Stimulated activated naive CD8-positive, alpha-beta T cell treated with anti-CD3 and anti-CD28 coated beads, Interleukin-15, amount 100 ng/mL, for 72 hours (primary cell): ENCODE measurements at places on chromosomes 1 and 21.

DNA sequence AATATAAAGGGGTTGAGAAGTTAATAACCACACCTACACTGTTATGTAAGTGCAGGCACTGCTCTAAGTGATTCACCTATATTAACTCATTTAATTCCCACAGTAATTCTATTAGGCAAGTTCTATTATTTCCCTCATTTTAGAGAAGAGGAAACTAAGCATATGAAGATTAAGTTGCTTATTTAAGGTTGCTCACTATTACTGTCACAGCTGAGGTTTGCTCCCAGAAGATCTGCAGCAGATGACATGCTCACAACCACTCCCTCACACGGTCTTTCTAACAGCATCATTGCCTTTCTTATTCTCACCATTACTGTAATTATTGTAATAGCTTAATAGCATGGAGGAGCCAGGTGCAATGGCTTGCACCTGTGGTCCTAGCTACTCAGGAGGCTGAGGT lies 196.4 kb upstream of the GREM2 start:
- no peak for DNase-seq

DNA sequence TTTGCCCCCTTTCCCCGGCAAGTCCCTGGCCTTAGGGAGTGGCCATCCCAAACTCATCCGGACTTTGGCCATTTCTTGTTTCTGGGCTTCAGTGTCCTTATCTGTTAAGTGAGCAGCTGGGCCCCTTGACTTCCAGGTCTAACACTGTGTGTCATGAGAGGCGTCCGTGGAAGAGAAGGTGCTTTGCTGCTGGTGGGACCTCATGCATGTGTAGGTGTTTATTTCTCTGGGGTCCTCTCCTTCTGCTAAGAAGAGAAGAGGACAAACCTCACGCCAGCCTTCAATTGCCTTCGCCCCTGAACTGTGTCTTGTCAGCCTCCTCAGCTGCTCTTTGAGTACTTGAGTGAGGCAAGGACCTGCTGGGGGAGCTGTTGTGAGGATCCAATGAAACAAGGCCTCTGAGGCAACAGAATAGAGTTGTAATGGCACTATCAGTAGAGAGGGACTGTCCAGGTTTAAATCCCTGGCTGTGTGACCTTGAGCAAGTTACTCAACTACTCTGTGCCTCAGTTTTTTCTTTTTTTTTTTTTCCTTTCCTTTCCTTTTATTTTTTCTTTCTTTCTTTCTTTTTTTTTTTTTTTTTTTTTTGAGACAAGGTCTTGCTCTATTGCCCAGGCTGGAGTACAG lies 72.5 kb downstream of the RUNX3 start:
- DNase-seq, result no peak

- no peak for DNase-seq
Observed at GRCh38 chr1:164223378-164223777, 335.6 kb upstream of the PBX1 start.

- DNase-seq, result no peak
Observed at GRCh38 chr21:32353002-32353711, 39.7 kb downstream of the URB1 start.

DNA sequence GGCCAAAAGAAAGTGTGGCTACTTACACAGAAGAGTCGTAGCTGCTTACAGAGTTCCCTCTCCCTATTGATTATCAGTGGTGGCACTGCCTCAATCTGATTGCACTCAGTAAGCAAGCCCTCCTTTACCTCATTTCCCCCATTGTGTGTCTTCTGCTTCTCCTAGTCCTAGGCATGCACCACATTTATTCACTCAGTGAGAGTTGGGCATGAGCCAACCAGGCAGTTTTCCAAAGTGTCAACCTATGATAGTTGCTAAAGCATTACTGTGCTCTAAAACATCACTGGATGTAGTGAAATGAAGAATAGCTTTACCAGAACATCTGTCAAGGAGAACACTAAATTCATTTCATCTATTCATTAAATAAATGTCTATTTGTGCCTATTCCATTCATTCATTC lies 19.3 kb downstream of the GJA5 start:
- no peak for DNase-seq

GRCh38 chr1:209646558-209646957 lies 5.7 kb downstream of the LAMB3 start:
- DNase-seq, result no peak

- peak; percentile 30 for DNase-seq
Observed at GRCh38 chr1:179229214-179230140, at the start of gene ABL2. TSS of gene ABL2 (minus strand) at chr1:179229677. CDS start at chr1:179229397, 280 bp downstream.

DNA sequence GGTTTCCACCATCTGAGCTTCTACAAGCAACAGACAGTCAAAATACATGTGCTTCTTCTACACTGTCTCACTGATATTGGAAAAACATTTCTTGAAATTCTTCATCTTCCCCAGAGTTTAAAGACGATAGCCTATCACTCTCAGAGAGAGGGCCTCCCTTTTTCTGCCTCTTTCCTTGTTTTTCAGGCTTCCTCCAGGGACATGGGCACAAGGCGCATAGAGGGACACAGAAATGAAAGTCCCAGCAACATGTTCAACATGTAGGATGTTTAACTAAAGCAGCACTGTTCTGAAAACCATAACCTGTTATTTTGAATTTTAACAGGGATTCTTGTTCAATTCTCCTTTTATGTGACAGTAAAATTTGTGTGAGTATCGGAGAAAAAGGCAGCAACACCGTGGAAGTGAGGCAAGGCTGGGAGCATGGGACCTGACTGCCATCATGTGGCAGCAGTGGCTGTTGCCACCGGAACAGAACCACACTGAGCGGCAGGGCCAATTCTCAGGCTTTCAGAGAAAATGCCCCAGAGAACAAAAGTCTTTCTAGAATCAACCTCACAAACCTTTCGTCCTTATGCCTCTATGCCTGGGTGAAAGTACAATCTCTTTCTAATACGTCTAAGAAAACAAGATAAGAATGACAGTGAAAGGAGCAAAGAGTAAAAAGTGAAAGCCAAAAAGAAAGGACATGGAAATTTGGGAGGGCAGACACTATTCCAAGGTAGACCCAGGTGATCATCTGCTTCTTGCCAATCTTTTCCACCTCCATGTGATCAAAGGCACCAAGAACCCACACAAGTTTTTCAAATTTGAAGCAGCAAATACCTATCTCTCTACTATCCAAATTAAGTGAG lies 54.5 kb downstream of the PCNX2 start:
- DNase-seq, result peak; percentile 14

DNA sequence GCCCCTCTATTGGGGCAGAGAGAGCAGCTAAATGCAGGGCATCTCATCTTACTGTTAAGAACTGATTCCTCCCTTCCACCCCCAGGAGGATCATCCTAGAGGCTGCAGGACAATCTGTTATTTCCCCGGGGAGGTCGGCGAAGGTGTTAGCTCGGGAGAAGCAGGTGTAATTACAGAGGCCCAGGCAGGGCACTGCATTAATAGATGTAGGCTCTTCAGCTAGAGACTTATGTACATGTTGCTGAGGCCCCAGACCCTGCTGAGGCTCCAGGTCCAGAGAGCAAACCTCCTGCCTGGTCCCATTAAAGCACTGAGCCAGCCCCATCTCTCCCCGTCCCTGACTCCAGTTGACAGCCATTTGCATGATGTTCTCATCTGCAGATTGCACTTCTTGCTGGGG lies 320.3 kb upstream of the VAMP3 start:
- no peak for DNase-seq

DNA sequence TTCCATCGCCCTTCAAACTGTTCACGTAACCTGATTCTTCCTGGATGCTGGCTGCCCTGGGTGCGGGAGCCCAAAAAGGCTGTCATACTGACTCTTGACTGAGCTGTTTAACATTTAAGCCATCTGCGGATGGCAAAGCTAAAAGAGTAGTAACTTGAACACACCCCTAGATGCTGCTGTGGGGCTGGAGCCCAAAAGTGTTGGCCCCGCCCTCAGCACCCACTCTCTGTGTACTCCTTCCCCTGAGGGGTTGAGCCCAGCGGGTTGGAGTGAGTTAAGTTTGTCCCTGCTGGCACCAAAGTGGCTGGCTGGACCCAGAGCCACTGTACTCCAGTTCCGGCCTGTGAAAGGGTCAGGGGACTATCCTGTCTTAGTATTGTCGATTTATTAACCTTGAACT lies 640.6 kb downstream of the PTPRU start:
- no peak for DNase-seq

GRCh38 chr1:231836227-231836893 lies 209.8 kb downstream of the DISC1 start:
- DNase-seq, result no peak

GRCh38 chr1:108200687-108201051 lies 526 bp upstream of the SLC25A24 start:
- peak; percentile 24 for DNase-seq

DNA sequence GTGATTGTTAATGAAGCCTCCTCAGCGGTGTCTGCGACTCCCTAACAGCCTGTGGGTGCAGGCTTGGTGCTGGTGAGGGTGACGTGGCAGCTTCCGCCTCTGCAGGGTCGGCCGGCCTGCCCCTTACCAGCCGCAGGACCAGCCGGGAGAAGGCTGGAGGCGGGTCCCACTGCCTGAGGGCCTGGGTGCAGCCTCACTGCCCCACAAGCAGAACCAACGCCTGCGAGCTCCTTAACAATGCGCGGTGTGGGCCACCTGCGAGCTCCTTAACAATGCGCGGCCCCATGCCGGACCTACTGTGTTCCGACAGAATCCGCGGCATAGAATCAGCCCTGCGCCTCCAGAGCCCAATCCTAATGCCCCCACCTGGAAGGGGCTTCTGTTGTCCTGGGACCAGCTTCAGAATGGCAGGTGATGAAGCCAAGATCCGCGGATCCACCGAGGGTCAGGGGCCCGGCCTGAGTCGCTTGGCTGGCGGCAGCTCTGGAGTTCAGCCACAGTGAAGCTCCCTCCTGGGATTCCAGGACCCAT lies 54.4 kb upstream of the AJAP1 start:
- DNase-seq, result no peak

DNA sequence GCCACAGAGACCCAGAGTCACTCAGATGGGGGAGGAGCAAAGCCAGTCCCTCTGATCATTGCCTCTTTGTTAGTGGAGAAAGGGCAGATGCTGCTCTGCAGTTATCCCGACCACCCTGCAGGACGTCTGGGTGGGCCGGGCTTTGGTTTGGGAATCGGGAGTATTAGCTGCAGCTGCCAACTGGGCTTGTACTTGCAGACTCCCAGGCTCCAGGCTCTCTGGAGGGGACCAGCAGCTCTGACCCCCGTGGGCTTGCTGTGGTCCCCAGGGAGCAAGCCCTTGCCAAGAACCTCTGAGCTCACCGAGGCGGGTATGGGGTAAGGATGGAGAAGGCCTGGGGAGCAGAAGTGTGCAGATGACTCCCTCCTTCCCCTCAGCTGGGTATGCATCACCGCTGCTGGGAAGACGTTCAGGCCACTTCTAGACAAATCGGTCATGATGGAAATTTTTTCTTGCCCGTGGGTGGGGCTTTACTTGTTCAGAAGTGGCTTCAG lies 21.6 kb downstream of the MAPKAPK2 start:
- peak; percentile 41 for DNase-seq

DNA sequence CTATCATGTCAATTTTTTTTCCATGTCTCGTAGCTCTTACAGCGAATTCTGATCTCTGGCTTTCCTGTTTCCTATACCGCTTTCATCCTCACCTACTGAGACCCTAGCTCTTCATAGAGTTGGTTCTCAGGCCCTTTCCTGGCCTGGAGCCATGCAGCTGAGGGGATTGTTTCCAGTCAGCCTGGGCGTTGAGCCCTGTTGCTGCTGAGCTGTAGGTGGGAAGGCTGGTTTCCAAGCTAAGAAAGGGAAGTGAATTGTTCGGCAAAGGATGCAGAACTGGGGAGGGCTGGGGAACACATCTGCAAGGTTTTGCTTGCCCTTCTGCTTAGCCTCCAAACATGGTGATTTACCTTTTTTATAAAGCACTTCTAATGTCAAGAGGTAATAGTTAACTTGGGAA lies 41.5 kb downstream of the SPATA46 start:
- no peak for DNase-seq

DNA sequence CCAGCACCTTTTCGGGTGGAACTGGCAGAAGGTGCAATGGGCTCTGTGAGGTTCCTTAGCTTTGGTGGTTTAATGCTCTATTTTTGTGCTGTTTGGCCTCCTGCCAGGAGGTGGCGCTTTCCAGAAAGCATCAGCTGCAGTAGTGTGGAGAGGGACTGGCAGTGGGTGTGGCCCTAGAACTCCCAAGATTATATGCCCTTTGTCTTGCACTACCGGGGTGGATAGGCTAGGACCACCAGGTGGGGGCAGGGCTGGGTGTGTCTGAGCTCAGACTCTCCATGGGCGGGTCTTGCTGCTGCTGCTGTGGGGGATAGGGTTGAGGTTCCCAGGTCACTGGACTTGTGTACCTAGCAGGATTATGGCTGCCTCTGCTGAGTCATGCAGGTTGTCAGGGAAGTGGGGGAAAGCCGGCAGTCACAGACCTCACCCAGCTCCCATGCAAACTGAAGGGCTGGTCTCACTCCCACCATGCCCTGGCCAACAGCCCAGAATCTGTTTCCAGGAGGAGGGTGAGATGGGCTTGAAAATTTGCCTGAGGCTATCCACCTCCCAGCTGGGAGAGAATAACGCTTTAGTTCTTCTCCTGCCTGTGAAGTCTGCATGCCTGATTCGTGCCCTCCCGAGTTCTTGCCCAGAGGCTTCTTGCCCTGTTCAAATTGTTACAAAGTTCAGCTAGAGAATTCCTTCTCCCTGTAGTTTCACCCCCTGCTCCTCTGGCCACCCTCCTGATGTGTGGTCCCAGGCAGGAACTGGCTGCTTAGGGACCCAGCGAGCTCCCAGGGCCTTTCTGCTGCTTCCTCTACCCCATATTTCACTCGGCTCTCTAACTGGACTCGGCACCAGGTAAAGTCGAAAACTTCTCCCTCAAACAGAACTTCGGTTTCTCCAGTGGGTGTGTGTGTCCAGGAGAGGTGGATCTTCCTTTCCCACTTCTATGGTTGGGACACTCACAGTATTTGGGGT lies 76.5 kb upstream of the BTG3 start:
- peak; percentile 33 for DNase-seq

DNA sequence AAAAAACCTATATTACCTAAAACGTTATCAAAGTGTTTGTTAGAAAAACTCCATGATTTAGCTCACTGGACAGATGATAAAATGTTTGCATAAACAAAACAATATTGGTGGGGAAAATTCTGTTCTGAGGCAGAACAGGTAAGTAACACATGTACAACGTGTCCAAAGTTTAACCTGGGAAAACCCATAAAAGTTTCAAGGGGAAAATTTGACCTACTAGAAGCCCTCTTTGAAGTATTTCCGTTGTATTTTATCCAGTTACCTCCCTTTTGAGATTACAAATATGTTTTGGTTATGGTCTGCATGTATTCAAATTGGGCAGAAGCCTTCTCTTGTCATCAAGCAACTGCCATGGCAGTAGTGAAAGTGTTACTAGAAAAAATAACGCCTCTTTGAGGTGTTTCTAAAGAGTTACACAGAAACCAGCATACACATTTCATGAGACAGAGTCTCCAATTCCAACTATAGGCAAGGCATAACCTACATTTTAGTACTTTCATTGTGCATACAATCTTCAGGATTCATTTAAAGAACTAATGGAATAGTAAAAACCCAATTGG lies 58.0 kb upstream of the PDC start:
- no peak for DNase-seq

DNA sequence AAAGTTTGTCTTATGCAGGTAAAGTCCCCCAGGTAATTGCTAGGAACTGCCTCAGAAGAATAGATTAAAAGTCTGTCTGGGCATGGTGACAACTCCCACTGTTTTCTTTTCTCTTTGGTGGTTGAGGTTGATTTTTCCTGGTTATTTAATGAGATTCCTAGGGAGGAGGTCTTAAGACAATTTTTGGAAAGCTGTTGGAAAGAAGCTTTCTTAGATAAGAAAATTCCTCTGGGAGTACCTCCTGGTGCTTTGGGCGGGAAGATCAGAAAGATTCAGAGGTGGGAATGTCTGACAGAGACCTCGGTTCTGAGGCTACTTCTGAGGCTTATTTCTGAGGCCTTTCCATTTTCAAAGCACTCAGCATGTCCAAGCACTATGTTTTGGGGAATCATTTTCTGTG lies 25.0 kb upstream of the IVNS1ABP start:
- no peak for DNase-seq

- DNase-seq, result no peak
Observed at GRCh38 chr1:93362237-93362636, 16.5 kb downstream of the DR1 start.
